NCI-H1048 (cell line): ENCODE measurements at places on chromosomes 2 and 18.

- DNase-seq = no peak
Measured at GRCh38 chr2:120539937-120540718, 194.2 kb downstream of the INHBB start.

DNA sequence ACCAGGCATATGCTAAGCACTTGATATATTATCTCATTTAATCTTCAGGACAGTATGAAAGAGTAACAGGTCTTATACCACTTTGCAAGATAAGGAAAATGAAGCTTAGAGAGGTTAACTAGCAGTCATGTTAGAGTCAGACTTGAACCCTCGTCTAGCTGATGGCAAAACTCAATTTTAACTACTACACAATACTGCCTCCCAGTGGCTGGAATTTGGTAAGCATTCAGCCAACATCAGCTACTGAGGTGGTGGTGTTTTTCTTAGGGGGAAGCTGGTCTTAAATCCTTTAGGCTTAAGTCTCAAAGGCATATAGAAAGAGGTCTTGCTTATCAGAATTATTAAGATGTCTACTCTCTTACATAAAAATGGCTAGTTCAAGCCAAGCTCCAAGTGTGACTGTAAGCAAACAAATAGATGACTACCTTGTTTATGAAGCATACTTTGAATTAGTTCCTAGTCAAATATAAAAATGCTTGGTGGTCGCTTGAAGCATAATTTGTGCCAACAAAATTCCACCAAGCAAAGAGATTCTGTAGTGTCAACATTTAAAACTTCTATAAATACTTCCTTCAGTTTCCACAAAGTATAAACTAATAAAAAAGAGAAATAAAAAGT is 325.4 kb upstream of the FIGN start:
- no peak for DNase-seq

DNA sequence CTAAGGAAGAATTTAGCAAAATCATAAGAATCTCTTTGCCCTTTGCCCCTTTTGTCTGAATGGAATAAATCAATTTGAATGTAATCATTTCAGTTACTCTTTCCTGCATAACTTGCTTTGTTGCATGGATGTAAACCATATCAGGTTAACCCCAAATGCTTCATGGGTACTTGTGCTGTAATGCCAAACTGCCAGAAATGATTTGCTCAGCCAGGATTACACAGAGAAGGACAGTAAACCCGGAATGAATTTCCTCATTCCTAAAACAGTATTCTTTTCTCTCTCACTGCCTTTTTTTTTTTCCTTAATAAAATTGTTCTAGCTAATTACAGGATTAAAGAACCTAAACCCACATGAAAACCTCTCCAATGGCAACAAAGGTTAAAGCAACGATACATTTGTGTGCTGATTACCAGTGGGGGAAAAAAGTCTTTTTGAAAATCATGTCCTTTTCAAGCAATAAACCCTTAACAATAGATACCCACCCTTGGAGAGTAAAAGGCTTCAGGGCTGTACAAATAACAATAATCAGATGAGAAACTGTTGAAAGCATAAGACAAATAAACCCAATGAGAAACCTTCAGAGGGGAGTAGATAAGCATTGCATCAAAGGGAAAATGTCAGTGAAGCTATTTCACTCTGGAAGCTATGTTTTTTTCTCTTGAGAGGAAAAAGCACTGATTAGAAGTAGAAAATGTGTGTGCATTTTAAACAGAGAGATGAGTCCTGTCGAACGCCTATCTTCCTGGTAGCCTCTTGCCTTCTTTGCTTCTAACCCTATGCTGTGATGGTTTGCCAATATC is 275.3 kb downstream of the CDH2 start:
- DNase-seq = peak; percentile 22

GRCh38 chr2:236679884-236680860 is 110.5 kb downstream of the ACKR3 start:
- DNase-seq = no peak

DNA sequence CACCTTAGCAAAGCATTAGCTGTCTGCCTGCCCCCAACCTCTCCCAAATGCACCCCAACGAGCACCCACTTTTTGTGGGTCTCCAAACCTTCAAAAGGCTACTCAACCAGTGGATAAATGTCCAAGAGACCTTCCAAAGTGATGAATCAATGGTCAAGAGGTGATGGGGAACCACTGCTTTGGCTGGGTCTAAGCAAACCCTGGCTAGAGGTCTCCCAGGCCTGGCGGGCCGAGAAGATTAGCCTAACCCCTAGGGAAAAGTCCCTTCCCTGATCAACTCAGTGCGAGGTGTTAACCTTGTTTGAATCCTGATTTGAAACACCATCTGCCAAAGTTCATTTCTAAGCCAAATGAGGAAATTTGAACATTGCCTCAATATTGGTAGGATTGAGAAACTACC is 144.7 kb upstream of the SIX3 start:
- no peak for DNase-seq

DNA sequence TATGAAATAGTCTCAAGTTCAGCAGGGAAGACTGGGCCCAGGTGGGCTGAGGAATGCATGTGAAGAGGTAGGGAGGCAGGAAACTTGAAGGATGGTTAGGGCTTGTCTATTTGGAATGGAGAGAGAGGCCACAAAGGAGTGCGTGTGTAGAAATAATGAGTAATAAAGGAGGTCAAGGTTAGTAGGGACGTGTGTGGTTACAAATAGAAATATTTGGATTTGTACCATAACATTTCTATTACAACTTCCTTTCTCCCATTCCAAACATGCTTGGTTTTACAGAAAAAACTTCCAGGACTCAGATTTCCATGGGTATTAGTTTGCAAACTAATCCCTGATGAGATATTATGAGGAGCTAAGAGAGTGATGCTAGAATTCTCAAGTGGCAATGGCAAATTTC is 280.6 kb downstream of the NCKAP5 start:
- DNase-seq = no peak

DNA sequence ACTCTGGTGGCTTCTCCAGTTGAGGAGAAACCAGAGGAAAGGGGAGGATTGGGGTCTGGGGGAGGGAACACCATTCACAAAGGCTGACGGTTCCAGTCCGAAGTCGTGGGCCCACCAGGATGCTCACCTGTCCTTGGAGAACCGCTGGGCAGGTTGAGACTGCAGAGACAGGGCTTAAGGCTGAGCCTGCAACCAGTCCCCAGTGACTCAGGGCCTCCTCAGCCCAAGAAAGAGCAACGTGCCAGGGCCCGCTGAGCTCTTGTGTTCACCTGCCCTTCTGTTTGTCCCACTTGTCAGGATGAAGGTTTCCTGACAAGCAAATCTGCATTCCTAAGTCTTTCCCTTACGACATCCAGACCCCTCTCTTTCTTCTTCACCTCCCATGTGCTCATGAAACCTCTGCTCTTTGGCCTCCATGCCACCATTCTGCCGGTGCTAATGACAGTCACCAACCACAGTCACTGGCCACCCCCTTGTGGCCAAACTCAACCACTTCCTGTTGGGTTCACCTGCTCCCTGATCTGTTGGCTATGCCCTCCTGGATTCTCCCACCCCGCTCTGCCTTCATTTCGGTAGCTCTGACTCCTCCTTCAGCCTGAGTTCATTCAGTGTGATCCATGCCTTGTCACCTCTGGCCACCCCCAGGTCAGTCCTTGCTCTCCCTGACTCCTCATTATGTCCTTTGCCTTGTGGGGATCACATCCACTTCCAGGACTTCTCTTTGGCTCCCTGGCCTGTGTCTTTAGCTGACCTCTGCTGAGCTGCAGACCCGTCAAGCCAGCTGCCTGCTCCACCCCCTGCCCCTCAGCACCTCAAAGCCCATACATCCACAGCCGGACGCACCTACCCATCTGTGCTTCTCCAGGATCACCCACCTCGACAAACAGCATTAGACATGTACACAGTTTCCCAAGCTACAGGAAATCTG is 17.6 kb downstream of the EMX1 start:
- no peak for DNase-seq

GRCh38 chr2:160251569-160251968 is 51.5 kb upstream of the ITGB6 start:
- DNase-seq = no peak

DNA sequence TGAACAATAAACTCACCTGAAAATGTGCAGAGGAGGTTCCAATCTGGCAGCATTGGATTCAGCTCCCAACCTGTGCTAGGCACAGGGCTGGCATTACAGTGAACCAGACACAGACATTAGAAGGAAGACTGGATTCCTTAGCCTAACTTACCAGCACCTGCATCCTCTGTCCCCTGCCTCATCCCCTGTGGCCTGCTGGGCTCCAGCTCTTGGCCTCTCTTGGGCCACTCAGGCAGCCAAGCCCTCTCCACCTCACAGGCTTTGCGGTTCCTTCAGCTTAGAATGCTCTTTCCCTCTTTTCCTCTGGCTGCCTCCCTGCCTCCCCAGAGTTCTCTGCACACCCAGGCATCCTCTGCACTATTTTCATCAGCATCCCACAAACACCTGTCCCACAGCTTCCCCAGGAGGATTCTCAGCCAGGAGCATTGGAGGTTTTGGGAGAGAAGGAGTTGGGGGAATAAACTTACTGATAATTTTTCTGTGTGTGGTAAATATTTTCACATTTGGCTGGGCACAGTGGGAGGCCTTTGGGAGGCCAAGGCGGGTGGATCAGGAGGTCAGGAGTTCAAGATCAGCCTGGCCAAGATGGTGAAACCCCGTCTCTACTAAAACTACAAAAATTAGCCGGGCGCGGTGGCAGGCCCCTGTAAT is 132.0 kb downstream of the INHBB start:
- no peak for DNase-seq

- no peak for DNase-seq
Measured at GRCh38 chr2:241890524-241891235, 21.2 kb downstream of the RTP5 start.

DNA sequence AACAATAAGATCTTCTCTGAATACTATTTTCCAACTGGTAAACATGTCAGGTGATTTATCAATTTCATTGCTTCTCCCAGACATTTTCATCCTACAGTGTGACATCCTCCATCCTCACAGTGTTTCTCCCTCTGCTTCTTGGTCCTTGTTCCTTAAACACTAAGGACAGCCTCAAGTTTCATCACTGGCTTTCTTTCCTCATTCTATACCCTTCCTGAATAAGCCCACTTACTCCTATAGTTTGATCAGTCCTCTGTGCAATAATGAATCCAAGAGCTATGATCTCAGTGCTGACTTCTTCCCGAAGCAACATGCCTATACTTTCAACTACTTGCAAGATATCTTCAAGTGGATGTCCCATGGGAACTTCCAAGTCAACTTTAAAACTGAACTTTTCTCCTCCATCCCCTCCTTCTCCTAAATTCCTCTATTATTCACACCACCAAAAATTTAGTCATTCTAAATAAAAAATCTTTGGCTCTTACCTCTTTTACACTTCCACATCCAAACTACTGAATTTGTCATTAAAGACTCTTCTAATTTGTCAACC is 87.6 kb downstream of the FAM228A start:
- DNase-seq = no peak

DNA sequence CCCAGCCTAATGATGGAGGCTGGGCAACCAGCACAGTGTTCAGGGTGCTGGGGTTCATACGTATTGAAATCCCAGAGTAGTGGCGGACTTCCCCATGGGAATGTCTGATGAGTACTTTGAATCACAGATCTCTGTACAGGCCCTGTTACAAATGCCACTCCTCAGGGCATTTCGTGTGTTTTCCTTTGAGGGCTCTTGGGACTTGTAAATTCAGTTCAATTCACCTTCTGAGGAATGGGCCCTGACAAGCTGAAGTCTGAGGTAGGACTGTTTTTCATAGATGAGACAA is 288 bp upstream of the RDH14 start:
- DNase-seq = no peak
